ENCODE measurements at places on chromosomes 13 and 19. TPM values are rescaled to one million over a fixed set of nuclear protein-coding genes. Genes with fewer than 3 reads are reported as not detected.
A peak's percentile ranks its signal among the peaks of the same experiment; 100 is the strongest.

The ZNF66 gene
- 16.7 TPM for total RNA-seq

The ZNF677 gene
- total RNA-seq: 17.0 TPM

The ZNF625 gene
- 8.2 TPM for total RNA-seq

DNA sequence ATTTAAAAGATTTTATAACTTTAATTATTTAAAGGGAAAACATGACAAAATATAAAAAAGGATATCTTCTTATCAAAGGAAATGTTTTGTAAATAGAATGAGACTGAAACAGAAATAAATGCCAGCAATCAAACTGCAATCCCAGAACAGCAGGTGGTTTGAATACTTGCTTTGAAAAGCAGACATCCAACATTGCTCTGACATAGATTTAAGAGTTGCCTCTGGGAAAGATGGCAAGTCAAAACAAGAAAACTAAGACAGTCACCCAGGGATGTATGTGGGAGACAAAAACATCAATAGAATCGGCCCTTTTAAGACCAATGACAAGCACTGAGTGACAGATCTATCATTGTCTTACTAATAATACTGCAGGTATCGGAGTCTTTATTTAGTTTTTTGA is 789.7 kb upstream of the GPC6 start:
- no peak for DNase-seq
- no peaks in the 10 kb centered on the region for H3K4me1 ChIP-seq
- H3K27me3 ChIP-seq: no peaks in the 10 kb centered on the region
- no peak overlapping the region for H3K27ac ChIP-seq

DNA sequence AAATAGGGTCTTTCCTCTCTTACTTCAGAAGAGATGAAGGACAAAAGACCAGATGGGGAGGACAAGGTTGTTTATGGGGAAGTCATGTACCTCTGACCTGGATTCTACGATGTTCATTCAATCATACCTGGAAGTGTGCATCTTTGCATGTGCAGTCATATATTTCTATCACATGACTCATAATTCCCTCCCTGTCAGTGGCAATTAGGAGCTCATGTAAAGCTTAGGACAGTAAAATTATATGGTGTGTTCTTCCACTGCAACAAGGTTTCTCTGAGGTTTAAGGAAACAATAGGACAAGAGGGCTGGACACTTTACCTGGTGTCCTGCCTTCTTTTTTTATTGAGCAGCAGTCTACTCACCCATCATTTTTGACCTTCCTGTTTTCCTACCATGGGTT is 19.8 kb downstream of the CEACAM7 start:
- peaks cover 11% of the 10 kb centered on the region for H3K27me3 ChIP-seq
- no peak for DNase-seq
- H3K4me3 ChIP-seq: no peak overlapping the region
- no peaks in the 10 kb centered on the region for H3K36me3 ChIP-seq

DNA sequence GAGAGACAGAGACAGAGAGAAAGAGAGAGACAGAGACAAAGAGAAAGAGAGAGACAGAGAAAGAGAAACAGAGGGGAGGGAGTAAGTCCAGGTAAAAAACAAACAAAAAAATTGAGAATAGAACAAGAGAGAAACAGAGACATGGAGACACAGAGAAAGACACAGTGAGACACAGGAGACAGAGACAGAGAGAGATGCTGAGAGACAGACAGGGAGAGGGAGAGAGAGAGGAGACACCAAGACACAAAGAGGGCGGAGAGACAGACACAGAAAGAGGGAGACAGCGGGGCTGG is 5.8 kb upstream of the PROZ start:
- DNase-seq: no peak
- peak overlapping the region; percentile 82 for H3K4me3 ChIP-seq
- peaks cover 13% of the 10 kb centered on the region for H3K36me3 ChIP-seq
- peaks cover 21% of the 10 kb centered on the region for H3K4me1 ChIP-seq

DNA sequence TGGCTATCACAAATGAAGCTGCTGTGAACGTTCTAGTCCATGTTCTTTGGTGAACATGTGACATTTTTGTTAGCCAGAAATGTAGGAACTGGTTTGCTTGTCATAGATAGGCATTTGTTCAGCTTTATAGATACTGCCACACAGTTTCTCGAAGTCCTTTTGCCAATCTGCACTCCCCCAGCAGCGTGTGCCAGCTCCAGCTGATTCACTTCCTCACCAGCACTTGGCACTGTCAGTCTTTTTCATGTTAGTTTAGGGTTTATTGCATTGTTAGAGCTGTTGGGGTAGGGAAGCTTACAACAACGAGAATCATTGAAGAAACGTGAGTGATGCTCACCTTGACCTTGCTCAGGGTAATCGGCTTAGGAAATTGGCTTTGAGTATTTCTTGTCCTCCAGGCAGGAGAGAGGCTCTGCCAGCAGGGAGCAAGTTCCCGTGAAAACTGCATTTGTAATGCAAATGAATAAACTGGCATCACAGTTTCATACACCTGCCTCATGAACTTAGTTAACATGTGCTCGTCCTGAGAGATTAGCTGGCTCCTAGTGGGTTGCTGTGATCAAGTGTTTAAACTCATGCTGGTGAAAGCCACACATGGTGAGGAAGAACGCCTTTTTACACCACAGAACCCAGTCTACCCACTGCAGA is 83.9 kb downstream of the ING1 start:
- H3K27me3 ChIP-seq: peaks cover 40% of the 10 kb centered on the region
- H3K36me3 ChIP-seq: no peaks in the 10 kb centered on the region

DNA sequence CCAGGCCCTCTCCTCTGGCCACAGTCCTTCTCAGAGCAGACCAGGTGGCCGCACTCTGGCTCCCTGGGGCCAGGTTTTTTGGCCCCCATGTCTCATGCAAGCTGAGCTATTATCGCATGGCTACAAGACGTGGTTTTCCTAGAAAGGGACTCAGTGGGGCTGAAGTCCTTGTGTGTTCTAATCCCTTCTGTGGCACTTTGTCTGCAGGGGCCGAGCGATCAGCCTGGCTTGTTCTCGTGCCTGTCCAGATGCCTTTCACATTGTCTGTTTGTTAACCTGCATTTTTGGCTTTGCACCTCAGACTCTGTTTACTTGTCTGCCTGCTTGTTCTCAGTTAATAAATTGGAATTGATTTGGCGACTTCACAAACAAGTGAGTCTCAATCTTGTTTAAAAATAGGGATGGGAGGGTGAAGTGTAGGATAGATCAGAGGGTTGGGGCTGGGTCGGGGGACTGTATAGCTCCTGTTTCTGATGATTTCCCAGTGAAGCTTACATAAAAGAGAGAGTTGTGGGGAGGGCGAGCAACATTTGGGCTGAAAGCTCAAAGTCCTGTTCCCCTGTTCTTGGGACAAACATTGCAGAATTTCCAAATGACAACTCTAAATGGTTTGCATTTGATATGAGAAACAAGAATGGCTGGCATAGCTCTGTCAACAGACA is 440.4 kb downstream of the COG6 start:
- DNase-seq: no peak
- H3K27ac ChIP-seq: peak overlapping the region; percentile 54
- no peak overlapping the region for H3K4me3 ChIP-seq
- H3K27me3 ChIP-seq: no peaks in the 10 kb centered on the region

GRCh38 chr13:110266983-110267382 is 40.0 kb downstream of the COL4A1 start:
- no peaks in the 10 kb centered on the region for H3K36me3 ChIP-seq
- peaks cover 16% of the 10 kb centered on the region for H3K27me3 ChIP-seq
- H3K27ac ChIP-seq: no peak overlapping the region
- H3K4me3 ChIP-seq: no peak overlapping the region
- DNase-seq: no peak

DNA sequence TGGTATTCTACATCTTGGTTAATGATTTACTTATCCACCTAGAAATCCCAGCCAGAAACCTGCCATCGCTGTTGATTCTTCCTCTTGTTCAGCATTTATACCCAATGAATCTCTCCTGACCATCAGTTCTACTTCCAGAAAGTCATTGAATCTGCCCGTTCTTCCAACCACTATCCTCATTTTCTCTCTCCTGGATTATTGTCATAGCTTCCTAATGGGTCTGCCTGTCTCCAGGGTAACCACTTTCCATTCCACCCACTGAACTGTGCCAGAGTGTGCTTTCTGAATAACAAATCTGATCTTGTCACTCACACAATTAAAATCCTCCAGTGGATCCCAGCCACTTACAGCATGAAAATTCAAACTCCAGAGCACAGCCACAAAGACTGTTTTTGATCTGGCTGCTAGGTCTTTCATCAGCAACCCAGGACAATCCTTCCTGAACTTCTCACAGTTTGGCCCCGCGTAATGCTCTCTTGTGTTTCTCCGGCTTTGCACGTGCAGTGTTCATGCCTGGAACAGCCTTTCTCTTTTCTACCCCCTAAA is 330.6 kb downstream of the SPRY2 start:
- no peak overlapping the region for H3K27ac ChIP-seq
- no peaks in the 10 kb centered on the region for H3K36me3 ChIP-seq
- no peak for DNase-seq
- no peak overlapping the region for H3K4me3 ChIP-seq

- peaks cover 5% of the 10 kb centered on the region for H3K4me1 ChIP-seq
- no peak overlapping the region for H3K4me3 ChIP-seq
- H3K36me3 ChIP-seq: peaks cover 6% of the 10 kb centered on the region
- no peak overlapping the region for H3K27ac ChIP-seq
These were observed 20.3 kb downstream of the TNFSF13B start for GRCh38 chr13:108289819-108290218.
